Stimulated activated CD8-positive, alpha-beta memory T cell treated with anti-CD3 and anti-CD28 coated beads, Interleukin-7, amount 100 ng/mL, for 4 hours (primary cell): ENCODE measurements at places on chromosomes 16 and 17.

DNA sequence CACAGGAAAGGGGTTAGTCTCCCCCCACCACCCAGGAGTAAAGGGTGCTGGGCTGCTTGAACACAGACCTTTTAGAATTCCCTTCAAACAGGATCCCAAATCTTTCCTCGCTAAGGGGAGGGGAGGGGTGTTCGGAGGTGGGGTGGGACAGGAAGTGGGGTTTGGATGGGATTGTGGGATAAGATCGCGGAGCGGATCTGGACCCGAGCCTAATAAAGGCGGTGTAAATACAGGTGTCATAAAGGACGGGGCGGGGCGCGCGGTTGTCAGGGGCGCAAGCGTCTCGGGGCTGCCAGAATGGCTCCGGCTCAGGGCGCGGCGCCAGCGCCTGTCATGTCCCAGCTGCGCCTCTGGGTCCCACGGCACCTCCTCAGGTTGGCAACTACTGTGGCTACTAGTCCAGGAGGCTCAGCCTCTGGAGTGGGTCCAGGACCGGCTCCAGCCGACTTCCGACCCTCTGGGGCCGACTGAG, 59.8 kb upstream of the FBXO47 start:
- DNase-seq: no peak

- DNase-seq: no peak
These were observed 31.4 kb downstream of the MYO15A start for GRCh38 chr17:18139949-18140348.

- DNase-seq: no peak
These were observed 211.9 kb downstream of the PRKCA start for GRCh38 chr17:66514227-66514806.

DNA sequence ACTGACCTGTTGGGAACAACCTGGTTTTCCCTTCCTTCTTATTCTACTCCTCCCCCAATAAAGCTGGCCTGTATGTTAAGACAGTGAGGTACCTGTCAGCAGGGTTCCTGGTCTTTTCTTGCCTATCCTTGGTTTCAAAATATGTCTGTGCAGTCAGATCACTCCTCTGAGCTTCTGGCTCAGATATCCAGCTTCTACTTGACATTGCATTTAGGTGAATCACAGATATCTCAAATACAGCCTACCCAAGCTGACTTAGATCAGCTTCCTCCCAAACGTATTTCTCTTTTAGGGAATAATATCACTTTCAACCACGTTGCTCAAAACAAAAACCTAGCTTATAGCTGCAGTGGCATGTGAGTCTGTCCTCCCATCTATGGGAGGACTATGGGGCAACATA, 48.7 kb downstream of the TEX14 start:
- no peak for DNase-seq

GRCh38 chr17:50165867-50166517, at the start of gene SGCA:
Gene SGCA (plus strand): TSS chr17:50166005. CDS start chr17:50166041, 36 bp downstream.
- DNase-seq: no peak

GRCh38 chr17:27264068-27264812, 29.7 kb upstream of the WSB1 start:
- DNase-seq: no peak

DNA sequence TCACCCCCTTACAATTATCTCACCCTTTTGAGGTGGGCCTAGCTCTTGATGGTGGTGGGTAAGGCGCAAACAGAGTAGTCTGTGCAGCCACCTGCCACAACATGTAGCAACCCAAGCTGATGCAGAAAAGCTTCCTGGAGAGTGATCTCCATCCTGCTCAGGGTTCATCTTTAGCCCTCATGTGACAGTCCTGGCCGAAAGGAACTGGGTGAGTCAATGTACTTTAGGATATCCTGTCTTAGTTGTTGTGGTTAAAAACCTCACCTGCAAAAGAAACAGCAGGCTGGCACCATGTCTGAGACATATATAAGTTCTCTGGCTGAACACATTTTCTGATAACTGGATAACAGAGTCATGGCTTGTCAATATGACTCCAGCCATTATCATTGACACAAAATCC, 183.5 kb upstream of the CPHXL start:
- DNase-seq: no peak

DNA sequence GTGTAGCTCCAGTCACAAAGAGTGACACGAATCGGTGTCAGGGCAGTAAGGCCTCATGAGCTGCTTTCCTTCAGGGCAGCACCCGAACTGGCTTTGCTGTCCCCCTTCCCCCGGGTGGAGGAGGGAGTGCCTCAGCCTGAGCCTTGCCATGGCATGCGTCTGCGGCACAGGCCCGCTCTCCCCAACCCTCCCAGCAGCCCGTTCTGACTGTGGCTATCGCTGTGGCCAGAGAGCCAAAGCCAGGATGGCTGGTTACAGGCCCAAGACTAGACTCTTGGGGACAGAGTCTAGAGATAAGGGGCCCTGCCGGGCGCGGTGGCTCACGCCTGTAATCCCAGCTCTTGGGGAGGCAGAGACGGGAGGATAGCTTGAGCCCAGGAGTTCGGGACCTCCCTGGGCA, 25.9 kb downstream of the CLUH start:
- DNase-seq: no peak

GRCh38 chr17:48825446-48826381, 5.1 kb upstream of the CALCOCO2 start:
- no peak for DNase-seq

DNA sequence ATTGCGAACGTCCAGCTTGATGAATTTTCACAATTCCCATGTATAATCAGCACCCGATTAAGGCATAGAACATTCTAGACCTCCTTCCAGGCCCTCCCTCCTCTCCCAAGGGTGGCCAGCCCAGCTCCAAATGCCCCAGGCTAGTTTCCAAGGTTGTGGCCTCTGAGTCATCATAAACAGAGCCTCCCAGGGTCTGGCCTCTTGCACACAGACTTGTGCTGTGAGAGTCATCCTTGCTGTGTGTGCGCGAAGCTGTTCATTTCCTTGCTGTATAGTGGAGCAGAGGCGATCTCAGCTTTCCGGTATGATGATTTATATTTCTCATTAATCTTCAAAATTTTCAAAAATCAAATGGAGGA, 20.5 kb upstream of the JPH3 start:
- no peak for DNase-seq

GRCh38 chr17:145671-146541, 8.5 kb downstream of the SCGB1C2 start:
- DNase-seq: no peak

GRCh38 chr16:11158018-11158417, 98.0 kb downstream of the SOCS1 start:
- no peak for DNase-seq

DNA sequence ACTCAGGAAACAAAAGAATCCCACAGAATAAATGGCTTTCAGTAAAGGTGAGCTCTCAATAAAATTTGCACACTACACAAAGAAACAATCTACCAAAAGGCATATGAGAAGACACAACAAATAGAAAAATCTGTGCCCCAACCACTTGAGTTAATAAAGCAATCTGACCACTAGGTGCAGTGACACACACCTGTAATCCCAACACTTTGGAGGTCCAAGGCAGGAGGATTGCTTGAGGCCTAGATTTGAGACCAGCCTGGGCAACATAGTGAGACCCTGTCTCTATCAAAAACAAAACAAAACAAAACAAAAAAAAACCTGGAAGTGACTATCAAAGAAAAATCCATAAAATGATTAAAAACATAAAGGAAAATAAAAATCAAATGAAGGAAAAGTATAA, 9.6 kb upstream of the ABCA5 start:
- DNase-seq: no peak

- no peak for DNase-seq
These were observed 9.7 kb upstream of the TNS4 start for GRCh38 chr17:40511136-40511535.

DNA sequence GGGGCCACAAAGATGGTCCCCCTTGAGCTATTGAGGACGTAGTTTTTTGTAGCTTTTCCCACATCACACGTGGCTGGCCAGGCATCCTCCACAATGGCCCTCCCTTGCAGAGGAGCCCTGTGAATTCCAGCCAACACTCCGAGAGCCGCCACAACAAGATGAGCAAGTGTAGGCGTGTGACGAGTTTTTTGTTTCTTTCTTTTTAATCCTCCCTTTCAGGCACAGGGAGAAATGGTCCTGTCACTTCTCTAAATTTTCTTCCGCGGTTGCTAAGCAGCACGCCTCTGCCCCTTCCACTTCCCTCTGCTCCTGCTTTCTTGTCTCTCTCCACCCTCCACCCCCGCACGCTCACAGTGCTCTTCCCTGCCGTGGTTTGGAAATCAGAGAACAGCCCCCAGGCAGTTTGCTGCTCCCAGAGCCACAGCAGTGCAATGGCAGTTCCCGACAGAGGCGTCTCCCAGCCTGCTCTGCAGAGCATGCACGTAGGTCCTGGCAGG, 68.0 kb upstream of the MRTFB start:
- DNase-seq: no peak

DNA sequence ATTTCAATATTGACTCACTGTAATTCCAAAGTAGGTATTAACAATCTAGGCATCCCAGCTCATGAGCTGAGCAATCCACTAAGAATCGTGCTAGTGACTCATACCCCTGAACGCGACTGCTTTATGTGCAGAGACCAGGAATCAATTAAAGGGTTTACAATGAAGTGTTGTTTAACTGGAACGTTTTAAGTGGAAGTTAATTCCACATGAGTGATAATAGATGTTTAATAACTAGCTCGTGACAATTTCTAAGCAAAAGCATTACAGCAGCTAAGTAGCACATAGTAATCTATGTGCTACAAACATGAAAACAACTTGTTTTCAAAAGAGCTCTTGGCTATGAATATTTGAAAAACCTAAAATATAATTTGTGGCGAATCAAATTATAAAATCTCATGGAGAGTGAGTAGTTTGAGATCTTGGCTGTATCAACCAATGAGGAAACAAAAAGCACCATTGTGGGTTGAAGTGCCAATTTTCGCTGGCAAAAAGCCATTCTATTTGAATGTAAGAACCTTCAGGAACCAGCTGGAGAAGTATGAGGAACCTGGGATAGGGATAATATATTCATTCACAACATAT, 9.4 kb downstream of the GJC1 start:
- no peak for DNase-seq

DNA sequence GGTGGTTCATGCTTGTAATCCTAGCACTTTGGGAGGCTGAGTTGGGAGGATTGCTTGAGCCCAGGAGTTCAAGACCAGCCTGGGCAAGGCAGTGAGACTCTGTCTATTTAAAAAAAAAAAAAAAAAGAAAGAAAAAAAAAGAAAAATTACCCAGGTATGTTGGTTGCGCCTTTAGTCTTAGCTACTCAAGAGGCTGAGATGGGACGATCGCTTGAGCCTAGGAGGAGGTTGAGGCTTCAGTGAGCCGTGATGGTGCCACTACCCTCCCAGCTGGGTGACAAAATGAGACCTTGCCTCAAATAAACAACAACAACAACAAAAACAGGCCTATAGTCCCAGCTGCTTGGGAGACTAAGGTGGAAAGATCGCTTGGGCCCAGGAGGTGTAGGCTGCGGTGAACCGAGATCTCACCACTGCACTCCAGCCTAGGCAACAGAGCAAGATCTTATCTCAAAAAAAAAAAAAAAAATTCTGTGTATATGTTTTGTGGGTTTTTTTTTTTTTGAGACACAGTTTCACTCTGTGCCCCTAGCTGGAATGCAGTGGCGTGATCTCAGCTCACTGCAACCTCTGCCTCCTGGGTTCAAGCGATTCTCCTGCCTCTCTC, 12.5 kb upstream of the ANKRD40CL start:
- DNase-seq: peak; percentile 5

GRCh38 chr17:46742565-46743270, 75.8 kb downstream of the WNT3 start:
- DNase-seq: no peak

GRCh38 chr16:80718480-80719220, 85.7 kb downstream of the CDYL2 start:
- no peak for DNase-seq

DNA sequence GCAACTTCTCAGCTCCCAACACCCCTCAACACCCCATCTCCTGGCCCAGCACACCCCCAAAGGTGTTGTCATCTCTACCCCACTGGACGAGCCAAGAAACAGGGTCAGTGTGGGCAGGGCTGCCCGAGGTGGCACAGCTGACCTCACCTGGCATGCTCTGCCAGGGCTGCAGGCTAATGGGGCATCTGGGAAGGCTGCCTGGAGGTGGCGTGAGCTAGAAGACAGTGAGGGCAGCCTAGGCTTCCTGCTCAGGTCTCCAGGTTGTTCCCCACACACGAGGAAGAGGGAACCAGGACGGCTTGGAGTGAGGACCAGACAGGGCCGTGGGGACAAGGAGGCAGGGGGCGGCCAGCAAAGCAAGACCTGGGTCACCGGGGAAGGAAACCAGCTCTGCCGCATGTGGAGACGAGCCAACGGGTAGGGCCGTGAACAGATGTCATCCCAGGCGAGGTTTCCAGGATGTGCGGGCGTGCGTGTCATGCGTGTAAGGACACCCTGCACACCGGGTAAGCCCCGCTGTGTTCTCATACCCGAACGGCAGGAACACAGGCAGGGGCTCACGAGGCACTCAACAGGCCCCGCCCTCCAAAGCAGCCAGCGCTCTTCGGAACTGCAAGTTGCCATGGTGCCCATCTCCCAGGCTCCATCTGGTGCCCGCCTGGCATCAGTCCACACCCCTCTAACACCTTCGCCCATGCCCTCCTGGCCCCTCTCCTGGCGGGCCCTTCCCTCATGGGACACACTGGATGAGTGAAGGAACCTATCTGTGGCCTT, 29.6 kb upstream of the PVALEF start:
- no peak for DNase-seq

DNA sequence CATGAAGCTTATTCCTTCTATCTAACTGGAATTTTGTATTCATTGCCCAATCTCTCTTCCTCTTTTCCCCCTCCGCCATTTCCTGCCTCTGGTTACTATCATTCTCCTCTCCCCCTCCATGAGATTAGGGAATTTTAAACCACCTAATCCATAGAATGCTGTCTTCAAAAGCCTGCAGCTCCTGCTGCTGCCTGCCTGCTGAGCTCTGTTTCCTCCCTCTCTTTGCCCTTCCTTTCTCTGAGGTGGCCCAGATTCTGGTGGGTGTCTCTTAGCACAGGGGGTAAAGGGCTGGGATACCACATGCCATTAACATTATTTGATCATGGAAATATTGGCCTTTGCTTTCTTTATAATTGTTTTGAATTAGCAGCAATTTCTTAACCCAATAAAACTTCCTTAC, 241.6 kb downstream of the CNTNAP4 start:
- no peak for DNase-seq

- no peak for DNase-seq
These were observed 40.2 kb downstream of the SLC7A5 start for GRCh38 chr16:87828907-87829621.

DNA sequence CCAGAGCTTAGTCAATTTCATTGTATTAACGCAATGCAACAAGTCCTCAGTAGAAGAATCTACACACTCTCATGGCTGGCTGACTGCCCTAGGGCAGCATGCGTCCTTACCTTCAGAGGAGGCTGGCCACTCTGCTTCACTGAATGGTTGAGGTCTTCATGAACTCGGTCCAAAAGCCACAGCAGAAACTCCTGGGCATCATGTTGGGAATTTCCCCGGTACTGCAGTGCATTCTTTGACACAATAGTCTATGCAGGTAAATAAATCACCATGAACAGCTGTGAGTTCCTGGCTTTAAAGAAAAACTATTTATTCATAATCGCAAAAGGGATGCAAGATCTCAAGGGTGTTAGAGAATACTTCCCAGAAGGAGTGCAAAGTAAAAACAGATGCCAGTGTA, 41.3 kb downstream of the USP31 start:
- no peak for DNase-seq
